Activated CD4-positive, alpha-beta T cell treated with anti-CD3 and anti-CD28 coated beads, Interleukin-2, amount 50 U/mL, for 24 hours (primary cell): ENCODE measurements at places on chromosomes 3 and 15.
A peak's percentile ranks its signal among the peaks of the same experiment; 100 is the strongest.

DNA sequence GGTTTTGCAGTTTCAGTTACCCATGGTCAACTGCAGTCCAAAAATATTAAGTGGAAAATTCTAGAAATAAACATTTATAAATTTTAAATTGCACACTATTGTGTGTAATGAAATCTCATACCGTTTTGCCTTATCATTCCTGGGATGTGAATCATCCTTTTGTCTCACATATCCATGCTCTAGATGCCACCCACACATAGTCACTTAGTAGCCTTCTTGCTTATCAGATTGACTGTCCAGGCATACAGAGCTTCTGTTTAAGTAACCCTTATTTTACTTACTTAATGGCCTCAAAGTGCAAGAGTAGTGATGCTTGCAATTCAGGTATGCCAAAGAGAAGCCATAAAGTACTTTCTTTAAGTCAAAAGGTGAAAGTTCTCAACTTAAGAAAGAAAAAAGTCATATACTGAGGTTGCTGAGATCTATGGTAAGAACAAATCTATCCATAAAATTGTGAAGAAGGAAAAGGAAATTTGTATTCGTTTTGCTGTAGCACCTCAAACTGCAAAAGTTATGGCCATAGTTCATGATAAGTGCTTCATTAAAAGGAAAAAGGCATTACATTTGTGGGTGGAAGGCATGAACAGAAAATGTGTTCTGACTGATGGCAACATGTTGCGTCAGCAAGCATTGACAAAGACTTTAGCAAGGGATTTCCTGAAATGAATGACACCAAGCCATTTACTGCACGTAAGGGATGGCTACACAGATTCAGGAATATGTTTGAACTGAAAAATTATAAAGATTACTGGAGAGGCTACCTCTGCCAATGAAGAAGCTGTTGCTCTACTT, 43.8 kb downstream of the SPATA16 start:
- DNase-seq, result no peak

GRCh38 chr15:58212909-58213526, 74.8 kb downstream of the AQP9 start:
- no peak for DNase-seq

GRCh38 chr15:56839641-56840040, 78.8 kb upstream of the TCF12 start:
- DNase-seq, result no peak

- DNase-seq, result no peak
Observed at GRCh38 chr3:3172627-3173026, 6.9 kb downstream of the CRBN start.

- no peak for DNase-seq
Observed at GRCh38 chr3:66115858-66116654, 77.3 kb upstream of the MAGI1 start.

- no peak for DNase-seq
Observed at GRCh38 chr3:133380481-133381225, 19.2 kb upstream of the BFSP2 start.

DNA sequence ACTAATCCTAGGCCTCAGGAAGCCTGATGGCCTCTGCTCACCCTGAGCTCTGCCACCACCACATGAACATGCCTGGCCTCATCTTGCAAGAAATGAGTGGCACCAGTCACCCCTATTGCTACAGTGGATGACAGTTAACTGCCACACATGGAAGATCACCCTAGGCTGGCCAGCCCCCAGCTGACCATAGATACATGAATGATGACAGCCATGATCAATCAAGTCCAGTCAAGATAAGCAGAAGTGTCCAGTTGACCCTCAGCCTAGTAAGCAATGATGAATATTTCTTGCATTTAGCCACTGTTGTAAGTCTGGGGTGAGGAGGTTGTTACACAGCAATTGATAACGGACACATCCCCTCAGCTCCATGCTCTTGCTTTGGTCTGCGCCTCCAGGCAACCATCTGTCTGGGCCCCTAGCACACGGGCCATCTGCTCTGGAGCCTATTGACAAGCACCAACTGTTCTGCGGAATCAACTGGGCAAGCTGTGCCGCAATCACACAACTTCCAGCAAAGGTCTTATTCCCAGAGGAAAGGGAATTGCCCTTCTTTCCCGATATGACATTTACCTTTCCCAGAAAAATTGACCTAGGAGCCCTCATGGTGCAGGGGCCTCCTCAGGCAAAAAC, 2.2 kb upstream of the LYZL4 start:
- DNase-seq, result no peak

- DNase-seq, result no peak
Observed at GRCh38 chr3:98918586-98918985, 17.1 kb upstream of the DCBLD2 start.

GRCh38 chr3:98817547-98818041, 54.5 kb downstream of the ST3GAL6 start:
- no peak for DNase-seq

- no peak for DNase-seq
Observed at GRCh38 chr3:8990266-8991215, 27.3 kb upstream of the RAD18 start.

DNA sequence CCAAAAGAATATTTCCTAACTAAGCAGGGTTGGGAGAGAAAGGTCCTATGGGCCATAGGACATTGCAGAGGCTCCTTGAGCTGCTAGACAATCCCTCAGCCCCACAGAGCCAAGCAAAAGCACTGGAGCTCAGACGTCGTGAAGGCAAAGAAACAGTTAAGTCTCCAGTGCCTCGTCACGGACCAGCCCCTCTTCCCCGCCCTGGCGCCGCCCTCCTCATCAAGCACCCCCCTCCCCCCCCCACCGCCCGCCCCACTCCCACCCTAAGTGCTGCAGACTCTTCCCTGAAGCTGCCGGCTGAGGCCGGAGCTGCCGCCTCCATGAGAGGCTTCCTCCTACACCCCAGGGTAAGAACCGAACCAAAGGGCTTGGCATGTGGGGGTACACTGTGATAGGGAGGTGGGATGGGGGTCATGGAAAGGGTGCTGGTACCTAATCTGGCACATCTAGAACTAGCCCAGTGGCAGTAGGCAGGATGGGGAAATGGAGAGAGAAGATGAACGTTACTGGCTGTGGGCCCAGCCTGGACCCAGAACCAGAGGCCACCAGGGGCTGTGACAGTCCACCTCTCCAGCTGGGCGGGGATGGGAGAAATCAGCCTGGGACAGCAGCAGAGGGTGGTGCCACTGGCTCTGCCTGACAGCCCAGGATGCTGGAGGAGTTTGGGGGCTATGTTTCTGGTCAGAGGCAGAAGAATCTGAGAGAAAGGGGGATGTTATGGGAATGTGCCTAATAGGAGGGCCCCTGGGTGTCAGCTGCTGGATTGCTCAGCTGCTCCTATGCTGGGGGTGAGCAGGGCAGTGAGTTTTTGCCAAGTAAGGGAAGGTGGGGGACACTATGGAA, at the start of gene MAP1A:
TSS of gene MAP1A (plus strand) at position 255 of the 843 bp plus-strand sequence. CDS start 3,866 bp downstream, outside the sequence.
- no peak for DNase-seq

DNA sequence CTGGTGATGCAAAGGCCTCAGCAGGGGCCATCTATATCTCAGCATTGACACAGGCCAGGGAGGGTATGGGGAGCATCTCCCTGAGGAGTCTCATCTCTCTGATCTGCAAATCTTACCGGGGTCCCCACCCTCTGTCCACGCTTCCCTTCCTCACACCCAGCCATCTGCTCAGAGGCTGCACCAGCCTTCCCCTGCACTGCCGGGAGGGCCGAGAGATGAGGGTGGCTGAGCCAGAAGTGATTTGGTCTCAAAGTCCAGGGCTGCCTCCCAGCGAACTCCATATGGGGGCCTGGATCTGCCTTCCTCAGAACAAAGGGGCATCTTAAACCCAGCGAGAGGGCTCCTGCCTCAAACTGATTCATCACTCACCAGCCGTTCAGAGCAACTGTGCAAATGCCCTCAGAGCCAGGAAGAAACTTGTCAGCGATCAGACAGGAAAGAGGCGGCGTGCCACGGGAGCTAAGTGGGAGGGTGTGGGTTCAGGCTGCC, 4.6 kb downstream of the IGDCC3 start:
- DNase-seq, result no peak

- DNase-seq, result no peak
Observed at GRCh38 chr15:40358471-40359353, 693 bp downstream of the DISP2 start.

DNA sequence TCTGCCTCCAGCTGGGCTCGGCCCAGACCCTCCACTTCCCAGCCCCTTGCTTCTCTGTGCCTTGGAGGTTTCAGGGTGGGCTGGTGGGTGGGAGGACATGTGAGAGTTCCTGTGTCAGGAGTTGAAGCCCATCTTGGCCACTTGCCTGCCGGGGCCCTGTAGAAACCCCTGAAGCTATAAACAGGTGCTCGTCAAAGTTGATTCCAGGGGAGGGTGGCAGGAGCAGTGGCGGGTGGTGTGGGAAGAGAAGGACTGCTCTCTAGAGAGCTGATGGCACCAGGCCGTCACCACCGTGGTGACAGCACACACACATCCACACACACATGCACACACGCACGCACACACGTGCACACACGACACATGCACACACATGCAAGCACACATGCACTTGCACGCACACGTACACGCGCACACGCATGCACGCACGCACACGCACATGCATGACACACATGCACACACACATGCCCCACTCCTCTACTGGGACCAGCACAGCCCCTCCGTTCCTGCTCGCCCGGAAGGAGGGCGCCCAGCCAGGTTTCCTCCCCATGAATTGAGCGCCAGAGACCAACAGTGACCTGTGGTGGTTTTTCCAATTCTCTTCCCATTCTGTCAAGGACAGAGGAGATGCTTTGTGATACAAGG, 56.3 kb upstream of the CGNL1 start:
- no peak for DNase-seq

- DNase-seq, result no peak
Observed at GRCh38 chr3:121723485-121723884, 26.1 kb downstream of the GOLGB1 start.

DNA sequence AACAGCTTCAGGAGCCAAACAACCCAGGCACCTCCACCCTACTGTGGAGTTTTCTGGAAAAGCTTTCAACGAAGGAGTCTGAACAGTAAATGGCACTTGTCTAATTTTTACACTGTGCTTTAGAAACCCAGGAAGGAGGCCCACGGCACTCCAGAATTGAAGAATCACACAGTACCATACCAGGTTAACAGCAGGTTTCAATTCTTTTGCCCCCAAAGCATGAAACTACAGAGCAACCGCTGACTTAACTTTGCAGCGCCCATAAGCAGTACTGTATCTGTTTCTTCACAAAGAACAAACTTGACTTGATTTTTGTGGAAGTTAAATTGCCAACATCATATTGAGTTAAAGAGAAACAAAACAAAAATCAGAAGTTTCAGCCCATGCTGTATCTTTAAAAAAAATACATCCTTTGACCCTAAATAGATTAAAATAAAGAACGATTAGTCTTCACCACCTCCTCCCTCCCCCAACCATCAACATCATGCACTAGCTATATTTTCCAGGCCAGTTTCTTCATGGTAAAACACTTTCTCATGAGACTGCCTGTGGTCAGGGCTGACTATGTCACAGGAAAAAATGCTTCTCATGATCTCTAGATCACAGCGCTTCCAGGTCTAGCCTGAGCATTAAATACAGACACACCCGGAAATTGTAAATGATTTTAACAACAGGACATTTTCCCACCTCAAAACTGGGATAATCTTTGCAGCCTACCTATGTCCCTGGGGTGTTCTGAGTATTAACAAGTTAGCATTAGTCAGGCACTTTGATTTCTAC, 456.3 kb downstream of the FOXP1 start:
- DNase-seq, result peak; percentile 62

DNA sequence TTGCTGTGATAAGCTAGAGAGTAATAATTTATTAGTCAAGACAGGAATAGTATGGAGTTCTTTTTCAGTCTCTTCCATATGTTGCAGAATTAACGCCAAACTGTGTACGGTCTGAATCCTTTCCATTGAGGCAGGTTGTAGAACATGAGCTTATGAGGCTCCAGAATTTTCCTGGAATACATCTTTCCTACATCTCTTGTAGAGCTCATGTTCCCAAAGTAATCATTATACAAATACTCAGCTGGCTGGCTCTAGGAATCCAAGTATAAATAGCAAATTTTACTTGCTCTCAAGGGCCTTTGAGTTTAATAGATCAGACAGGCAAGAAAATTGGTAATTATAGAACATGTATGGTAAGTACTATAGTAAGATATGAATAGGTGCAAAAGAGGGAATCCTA, 419.4 kb downstream of the RBMS3 start:
- no peak for DNase-seq

DNA sequence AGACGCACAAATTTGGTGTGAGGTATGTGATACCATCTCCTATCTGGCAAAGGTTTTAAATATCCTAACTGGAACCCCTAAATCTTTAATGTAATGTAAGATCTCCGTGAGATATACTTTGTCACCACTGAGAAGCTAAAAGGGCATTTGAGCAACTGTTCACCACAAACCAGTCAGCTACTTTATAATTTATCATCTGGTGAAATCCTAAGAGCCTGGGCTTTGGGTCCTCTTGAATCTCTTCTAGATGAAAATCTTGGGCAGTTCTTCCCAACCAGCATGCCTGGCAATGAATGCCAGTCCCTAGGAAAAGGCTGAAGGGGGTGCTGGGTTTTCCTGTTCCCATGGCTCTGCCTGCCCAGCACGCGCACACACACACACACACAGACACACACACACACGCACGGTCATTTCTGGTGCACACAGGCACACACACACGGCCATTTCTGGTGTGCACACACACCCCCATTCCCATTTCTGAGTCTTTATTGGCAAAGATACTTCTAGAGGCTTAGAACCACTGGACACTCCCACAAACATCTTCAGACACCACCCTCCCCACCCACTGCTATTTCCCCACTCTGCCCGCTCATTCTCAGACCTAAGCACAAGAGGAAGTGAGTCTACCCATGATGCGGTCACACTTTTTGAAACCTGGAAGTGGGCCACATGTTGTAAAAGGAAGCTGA, 72.6 kb downstream of the MYO1E start:
- DNase-seq, result peak; percentile 26

GRCh38 chr15:51310064-51310463, 28.3 kb downstream of the CYP19A1 start:
- DNase-seq, result no peak

DNA sequence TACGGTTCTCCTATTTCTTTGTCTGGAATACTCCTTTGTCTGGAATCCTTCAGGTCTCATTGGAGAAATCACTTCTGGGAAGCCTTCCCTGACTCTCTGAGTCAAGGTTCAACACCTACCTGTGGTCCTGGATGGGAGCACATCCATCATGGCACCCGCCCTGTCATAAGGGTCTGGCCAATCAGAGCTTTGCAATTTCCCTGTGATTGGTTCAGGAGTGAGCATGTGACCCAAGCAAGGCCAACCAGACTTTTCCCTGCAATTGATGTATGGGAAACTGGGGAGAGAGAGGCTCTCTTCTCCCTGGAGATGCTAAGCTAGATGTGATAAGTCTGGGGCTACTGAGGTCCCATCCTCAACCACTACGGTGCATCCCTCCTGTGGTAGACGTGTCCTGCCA, 8.1 kb downstream of the FAM3D start:
- no peak for DNase-seq

DNA sequence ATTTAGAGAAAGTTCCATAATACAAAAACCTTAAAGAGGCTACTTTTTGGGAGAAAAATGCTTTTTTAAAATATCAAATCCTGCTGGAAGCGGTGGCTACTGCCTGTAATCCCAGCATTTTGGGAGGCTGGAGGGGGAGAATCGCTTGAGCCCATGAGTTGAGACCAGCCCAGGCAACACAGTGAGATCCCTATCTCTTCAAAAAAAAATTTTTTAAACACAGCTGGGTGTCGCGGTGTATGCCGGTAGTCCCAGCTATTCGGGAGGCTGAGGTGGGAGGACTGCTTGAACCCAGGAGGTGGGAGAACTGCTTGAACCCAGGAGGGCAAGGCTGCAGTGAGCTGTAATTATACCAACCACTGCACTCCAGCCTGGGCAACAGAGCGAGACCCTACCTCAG, 14.2 kb downstream of the SLTM start:
- no peak for DNase-seq
